Naive thymus-derived CD4-positive, alpha-beta T cell (primary cell): ENCODE measurements at places on chromosomes 3 and 15. TPM values are rescaled to one million over a fixed set of nuclear protein-coding genes. Genes with fewer than 3 reads are reported as not detected.
A peak's percentile ranks its signal among the peaks of the same experiment; 100 is the strongest.

DNA sequence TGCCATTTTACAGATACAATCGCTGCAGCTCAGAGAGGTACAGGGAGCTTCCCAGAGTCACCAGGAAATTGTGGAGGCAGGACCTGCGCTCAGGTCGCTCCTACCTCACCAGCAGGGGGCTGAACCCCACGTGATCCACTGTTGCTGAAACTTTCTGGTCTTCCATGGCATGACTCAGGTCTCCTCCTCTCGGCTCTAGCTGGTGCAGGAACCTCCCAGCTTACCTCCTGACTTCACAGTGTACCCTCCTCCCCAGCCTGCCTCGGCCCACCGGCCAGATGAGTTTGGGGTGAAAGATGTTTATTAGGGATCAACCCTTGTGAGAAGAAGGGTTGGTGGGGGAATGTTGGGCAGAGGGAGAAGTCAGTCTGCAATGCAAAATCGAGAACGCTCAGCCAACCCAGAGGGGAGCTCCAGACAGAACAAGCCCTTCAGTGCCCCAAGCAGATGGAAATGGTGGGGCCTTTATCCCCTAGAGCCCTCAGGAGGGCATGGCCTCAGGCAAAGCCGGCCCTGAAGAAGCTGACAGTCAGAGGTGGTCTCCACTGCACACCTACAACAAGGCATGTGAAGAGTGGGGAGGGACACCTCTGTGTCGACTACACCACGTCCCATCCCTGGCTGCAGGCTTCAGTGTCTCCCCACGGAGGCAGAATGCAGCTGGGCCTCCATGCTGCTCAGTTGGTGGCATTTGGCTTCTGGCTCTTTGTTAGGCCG is 118.6 kb upstream of the PRR20G start:
- DNase-seq: no peak

GRCh38 chr15:92907896-92908712 is 8.0 kb downstream of the CHD2 start:
- DNase-seq: no peak

DNA sequence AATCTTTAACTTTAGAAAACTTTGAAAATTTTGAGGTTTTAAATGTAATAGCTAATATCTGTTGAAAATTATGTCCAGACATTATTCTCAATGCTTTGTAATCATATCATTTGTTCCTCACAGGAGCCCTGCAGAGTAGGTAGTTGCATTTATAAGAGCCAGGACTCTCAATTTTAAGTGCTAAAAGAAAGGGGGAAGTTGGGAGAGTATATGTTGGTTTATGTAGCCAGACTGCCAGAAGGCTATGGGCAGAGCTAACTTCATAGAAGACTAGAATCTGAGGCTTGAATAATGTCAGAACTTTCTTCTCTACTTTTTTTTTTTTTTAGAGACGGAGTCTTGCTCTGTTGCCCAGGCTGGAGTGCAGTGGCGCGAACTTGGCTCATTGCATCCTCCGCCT is 9.1 kb downstream of the VPS8 start:
- DNase-seq: no peak

DNA sequence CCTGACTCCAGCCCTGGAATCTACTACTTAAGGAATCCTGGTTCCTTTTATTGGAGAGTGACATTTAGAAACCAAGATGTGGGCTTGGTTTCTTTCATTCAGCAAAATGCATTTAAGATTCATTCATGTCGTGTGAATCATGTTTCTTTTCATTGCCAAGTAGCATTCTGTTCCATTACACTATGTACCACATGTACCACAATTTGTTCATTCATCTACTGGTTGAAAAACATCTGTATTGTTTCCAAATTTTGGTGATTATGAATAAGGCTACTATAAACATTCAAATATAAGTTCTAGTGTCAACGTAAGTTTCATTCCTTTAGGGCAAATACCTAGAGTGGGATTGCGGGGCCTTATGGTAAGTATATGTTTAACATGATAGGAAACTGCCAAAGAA is 264.2 kb downstream of the VPS13C start:
- no peak for DNase-seq

DNA sequence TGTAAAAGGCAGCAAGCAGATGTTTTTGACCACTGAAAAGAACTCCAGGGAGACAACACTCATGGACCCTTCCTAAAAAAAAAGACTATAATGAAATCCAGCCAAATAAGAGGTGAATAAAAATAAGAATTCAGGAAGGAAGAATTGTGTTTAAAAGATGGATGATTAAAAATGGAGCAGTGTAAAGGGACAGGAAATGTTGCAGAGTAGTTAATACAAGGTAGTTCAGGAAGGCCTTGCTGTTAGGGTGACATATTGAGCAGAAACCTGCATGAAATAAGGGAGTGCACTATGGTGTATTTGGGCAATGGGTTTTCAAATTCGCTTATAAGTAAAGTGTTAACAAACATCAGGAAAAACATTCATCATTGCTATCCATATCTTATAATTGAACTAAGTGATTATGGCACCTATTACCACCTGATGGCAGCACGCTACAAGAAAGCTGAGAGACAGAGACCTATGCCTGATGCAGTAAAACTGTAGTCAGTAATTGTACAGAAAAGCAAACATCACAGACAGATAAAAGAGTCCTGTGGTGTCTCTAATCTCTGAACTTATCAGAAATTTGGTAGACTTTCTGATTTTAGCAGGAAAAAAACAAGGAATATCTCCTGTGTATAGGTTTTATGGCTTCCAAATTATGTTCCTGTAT is 5.8 kb upstream of the DBR1 start:
- peak; percentile 29 for DNase-seq

DNA sequence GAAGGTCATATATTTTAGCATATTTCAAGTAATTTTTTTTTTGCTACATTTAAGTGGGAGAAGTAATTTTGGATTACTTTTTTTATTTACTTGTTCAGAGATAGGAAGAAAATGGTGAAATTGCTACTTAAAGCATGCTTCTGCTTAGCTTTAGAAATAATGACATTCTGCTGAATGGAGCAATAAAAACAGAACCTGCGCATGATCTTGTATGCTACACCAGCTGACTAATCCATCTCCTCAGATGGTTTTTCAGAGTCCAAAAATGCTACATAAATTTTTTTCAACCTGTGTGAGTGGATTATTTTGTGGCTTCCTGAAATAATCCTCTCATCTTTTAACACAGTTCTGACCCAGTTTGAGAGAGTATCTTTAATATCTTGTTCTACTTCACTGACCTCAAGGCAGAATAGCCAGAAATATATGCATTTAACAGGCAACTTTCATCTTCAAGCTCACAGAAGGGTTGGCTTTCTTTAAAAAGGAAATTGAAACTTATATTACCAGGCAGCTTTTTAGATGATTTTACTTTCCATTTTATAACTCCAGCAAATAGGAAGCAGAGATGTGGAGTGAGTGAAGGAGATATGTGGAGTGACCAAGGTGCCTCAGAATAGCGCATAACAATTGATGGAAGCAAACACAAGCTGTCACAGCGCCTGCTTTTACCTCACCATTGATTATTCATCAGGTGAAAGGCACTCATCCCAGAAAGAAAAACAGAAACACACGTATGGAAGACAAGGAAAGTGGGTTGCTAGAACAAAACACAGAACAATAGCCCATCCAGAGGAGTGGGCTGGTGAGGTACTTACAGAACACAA is 136.6 kb downstream of the TGFBR2 start:
- no peak for DNase-seq

- DNase-seq: no peak
Measured at GRCh38 chr15:48851956-48852355, 26.0 kb upstream of the EID1 start.

The CADM2 gene
- total RNA-seq: not detected in 2 replicates

The CSTA gene
- 44.4 TPM for total RNA-seq

The TEX55 gene
- not detected for total RNA-seq

The MAP1A gene
- 0.30 TPM for total RNA-seq
